ENCODE measurements at places on chromosomes 2 and 18. TPM values are rescaled to one million over a fixed set of nuclear protein-coding genes. Genes with fewer than 3 reads are reported as not detected.

VWC2L gene
- 0.04 TPM for polyA plus RNA-seq

CHPF gene
- polyA plus RNA-seq: 71.6 TPM

UCN gene
- 2.0 TPM for polyA plus RNA-seq

KLF11 gene
- polyA plus RNA-seq: 7.4 TPM

All from lung (tissue), 17 donors.